ENCODE measurements at places on chromosomes 16 and 17.

DNA sequence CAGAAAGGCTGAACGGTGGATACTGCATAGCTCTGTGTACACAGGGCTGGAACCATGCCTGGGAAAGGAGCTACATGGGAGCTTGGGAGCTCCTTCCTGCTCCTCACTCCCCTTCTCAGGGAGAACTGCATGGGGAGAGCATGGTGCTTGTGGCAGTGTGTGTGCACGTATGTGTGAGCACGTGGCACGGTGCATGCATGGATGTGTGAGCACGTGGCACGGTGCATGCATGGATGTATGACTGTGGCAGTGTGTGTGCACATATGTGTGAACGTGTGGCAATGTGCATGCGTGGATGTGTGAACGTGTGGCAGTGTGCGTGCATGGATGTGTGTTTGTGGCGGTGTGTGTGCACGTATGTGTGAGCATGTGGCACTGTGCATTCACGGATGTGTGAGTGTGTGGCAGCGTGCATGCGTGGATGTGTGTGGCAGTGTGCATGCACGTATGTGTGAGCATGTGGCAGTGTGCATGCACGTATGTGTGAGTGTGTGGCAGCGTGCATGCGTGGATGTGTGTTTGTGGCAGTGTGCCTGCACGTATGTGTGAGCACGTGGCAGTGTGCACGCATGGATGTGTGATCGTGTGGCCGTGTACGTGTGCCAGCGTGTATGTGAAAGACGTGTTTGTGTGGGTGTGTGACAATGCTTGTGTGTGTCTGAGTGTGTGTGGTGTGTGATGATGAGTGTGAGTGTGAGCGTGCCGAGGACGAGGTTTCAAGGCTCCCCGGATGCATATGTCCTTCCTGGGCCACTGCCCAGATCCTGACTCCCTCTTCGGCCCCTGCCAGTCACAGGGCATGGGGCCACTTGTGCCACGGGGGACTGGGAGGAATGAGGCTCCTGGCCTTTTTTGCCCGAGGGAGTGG, 52.4 kb upstream of the JPH3 start:
- no peak for DNase-seq

DNA sequence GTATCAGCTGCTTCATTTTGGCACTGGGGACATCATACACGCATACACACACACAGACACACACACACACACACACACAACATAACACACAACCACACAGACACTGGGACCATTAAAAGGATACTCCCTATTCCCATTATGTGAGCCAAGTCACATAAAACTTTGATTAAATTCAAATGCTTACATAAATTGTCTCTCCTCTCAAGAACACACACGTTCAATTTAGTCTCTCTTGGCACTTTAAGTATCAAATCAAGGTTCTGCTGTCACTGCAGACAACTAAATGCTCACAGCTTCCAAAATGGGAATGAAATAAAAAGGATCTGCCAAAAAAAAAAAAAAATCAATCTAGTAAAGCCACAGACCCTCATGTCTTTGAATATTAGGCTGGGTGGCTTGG, 184.9 kb downstream of the RBFOX1 start:
- no peak for DNase-seq

GRCh38 chr16:50592996-50593395, 44.8 kb downstream of the NKD1 start:
- no peak for DNase-seq

GRCh38 chr17:61498042-61498994, 46.1 kb downstream of the TBX4 start:
- DNase-seq = no peak

GRCh38 chr16:2500430-2500917, 13.3 kb upstream of the ATP6V0C start:
- DNase-seq = no peak

GRCh38 chr16:23323224-23324030, 21.3 kb downstream of the SCNN1B start:
- DNase-seq = no peak

GRCh38 chr16:22210285-22210684, 4.2 kb downstream of the EEF2K start:
- no peak for DNase-seq

GRCh38 chr16:55470533-55471371, 8.2 kb upstream of the MMP2 start:
- DNase-seq = peak; percentile 65

DNA sequence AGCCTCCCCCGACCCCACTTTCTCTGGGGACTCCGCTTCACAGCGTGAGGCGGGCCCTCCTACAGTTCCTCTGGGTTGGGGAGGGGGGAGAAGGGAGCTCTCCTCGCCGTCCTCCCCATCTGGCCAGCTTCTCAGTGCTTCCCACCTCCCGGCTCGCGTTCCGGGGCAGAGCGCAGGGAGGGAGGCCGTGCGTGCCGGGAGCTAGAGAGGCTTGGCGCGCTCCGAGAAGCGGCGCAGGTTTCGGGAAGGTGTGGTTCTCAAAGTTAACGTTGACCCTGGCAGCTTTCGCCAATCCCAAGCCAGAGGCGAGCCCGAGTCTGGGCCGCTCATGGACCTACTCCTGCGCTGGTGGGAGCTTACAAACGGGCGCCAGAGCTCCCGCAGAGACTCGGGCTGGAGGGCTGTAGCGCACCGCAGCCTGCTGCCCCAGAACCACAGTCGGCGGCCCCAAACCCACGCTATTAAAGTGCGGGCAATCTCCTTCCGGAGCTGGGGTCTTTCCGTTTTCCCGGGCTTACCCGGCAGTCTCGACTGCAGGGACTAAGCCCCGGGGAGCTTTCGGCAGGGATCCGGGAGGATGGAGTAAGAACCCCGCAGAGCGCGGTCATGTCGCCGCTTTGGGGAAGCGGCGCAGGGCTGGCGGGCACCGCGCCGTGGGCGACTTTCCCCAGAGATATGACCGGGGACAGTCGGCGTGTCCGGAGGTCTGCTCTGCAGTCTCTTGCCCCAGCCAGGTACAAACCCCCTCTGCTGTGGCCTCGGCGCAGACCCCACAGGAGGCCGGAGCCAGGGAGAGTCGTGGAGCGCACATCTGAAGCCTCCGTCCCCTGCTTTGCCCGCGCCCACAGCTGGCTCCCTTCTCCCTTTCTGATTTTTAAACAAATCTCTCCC, 787 bp downstream of the CDH11 start:
- no peak for DNase-seq

DNA sequence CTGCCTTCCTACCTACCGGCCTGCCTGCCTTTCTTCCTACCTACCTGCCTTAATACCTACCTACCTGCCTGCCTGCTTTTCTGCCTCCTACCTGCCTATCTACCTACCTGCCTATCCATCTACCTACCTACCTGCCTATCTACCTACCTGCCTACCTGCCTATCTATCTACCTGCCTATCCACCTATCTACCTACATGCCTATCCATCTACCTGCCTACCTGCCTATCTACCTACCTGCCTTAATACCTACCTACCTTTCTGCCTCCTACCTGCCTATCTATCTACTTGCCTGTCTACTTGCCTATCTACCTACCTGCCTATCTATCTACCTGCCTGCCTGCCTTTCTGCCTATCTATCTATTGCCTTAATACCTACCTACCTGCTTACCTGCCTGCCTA, 383.8 kb upstream of the PSMD7 start:
- DNase-seq = no peak

- DNase-seq = no peak
Observed at GRCh38 chr16:31568577-31569359, 41.1 kb downstream of the AHSP start.

- DNase-seq = no peak
Observed at GRCh38 chr17:39607057-39607850, 466 bp downstream of the NEUROD2 start.

- DNase-seq = peak; percentile 68
Observed at GRCh38 chr17:82839617-82840292, at the start of gene ZNF750. Gene ZNF750 (minus strand): TSS chr17:82840022. CDS start chr17:82832454, 7,568 bp downstream.

GRCh38 chr17:47197821-47198220, 8.7 kb upstream of the CDC27 start:
- DNase-seq = no peak

- DNase-seq = peak; percentile 83
Observed at GRCh38 chr16:54647725-54648221, 282.9 kb upstream of the IRX5 start.

DNA sequence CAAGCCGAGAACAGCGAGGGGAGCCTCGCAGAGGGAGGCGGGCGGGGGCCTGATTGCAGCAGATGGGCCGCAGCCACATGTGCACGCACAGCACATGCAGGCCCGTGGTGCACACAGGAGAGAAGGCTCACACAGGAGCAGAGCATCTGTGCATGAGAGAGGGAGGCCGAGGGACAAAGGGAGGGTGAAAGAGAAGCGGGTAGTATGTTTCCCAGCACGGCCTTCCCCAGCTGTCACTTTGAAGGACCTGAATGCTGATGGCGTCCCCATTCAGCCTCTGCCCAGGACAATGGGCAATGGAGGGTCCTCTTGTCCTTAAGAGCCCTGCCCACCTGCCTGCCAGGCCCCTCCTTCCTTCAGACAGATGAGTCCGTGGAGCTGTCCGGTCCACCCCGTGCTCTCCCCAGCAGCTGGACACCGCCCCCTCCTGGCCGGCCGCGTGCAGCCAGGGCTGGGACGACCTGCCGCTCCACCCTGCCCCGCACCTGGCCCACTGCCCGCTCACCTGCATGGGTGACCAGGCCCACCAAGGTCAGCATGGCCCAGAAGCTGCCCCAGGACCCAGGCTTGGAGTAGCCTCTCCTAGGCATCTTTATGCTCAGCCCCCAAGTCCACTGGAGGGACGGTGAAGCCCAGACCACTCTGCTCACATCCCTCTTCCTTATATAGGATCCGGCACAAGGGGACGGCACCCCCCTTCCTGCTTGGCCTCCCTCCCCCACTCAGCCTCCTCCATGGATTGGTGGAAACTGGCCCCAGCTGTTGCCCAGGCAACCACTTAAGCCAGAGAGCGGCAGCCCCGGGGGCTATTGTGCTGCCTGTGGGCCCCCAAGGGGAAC, at the start of gene BTBD17:
Gene BTBD17 (minus strand): TSS at position 639 of the 839 bp plus-strand sequence. CDS start 49 bp downstream, at position 590.
- DNase-seq = no peak

DNA sequence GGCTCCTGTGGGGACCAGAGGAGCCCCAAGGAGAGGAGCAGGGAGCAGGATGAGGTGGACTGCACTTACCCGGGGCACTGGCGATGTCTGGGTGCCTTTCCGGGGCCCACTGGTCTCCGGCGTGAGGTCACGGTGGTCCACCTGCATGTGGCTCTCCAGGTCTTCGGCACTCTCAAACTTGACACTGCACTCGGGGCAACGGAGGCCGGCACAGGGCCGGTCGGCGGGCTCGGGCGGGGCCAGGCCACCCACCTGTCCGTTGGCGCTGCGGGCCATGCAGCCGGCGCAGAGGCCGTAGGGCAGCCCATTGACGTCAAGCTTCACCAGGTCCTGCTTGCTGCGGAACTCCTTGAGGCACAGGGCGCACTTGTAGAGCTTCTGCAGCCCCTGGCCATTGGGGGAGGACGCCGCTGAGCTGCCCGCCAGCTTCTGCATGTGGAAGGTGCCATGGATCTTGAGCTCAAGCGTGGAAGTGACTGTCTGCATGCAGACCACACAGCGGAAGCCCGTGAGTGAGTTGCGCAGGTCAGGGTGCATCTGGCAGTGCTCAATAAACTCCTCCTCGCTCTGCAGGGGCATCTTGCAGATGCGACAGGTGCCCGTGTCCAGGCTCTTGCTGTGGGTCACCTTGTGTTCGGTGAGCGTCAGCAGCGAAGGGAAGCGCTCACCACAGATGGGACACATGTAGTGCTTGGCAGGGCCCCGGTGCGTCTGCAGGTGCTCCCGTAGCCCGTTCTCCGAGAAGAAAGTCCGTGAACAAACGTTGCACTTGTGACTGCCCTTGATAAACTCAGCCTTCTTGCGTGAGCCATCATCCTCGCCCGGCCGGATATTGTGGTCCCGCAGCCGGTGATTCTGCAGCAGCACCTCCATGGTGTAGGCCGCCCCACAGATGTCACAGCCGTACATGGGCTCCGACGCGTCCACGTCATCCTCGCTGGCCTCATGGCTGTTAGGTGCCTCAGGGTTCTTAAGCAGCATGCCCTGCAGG, 220.0 kb downstream of the ZNF423 start:
- DNase-seq = no peak

GRCh38 chr16:8168016-8168415, 422.3 kb downstream of the TMEM114 start:
- DNase-seq = no peak

- DNase-seq = no peak
Observed at GRCh38 chr16:20781697-20782096, 17.9 kb downstream of the ACSM3 start.

GRCh38 chr17:57130708-57131461, 45.8 kb downstream of the AKAP1 start:
- peak; percentile 87 for DNase-seq

DNA sequence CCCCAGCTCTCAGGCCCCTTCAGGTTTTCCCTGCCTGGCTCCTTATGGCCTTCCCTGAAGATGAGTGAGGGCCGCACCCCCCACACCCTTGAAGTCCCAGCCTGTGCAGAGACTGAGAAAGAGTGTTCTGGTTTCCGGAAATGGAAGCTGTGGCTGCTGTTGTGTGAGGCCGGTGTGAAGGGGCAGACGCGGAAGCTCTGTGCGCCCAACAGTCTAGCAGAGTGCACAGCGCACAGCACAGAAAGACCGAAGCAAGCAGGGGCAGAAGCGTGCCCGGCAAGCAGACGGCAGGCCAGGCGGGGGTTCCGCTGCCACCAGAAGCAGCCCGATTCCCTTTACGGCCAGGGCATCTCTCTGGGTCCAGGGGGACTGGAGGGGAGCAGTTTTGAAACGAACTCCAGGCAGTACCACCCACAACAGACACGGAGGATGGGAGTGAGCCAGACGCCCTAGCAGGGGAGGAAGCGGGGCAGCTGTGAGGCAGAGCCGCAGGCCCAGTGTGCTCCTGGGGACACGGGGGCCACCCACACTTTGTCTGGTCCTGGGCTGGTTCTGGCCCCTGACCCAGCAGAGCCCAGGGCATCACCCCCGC, 16.7 kb downstream of the TPSG1 start:
- DNase-seq = no peak

DNA sequence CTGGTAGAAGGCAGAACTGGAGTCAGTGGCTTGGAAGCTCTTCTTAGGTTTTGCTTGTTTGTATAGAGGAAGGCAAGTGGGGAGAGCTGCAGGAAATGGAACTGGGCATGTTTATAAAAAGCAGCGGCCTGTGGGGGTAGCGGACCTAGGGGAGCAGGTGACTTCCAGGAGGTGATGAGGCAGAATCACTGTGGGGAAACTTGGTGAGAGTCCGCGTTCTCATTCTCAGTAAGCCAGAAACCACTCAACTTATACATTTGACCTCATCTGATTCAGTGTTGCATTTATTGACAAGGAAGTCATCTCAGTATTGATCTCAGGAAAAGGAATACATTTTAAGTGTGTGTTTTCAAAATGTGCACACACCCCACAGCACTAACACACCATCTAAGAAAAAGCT, 299.8 kb downstream of the CNTNAP4 start:
- DNase-seq = no peak

GRCh38 chr17:49342575-49342936, 19.5 kb downstream of the ZNF652 start:
- DNase-seq = no peak

DNA sequence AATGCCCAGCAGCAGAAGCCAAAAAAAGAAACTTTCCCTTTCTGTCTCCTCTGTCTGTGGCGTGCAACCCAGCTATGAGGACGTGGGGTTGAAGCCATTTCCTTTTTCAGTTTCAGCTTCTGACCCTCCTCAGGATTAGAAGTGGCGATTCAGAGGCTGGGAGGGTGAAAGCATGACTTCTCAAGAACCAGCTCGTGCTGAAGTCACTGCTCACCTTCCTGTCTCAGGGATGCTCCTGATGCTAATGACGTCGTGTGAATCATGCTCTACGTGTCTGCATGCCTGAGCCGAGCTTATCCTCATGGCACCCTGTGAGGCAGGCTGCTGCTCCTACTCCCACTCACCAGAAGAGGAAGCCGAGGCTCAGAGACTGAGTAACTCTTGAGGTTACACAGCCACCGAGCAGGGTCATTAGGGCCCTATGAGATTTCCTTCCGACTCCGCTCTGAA, 5.7 kb upstream of the LPO start:
- no peak for DNase-seq
